Heart right ventricle (tissue), 16 donors: ENCODE measurements at places on chromosomes 7 and 10. TPM values are rescaled to one million over a fixed set of nuclear protein-coding genes. Genes with fewer than 3 reads are reported as not detected.

DNA sequence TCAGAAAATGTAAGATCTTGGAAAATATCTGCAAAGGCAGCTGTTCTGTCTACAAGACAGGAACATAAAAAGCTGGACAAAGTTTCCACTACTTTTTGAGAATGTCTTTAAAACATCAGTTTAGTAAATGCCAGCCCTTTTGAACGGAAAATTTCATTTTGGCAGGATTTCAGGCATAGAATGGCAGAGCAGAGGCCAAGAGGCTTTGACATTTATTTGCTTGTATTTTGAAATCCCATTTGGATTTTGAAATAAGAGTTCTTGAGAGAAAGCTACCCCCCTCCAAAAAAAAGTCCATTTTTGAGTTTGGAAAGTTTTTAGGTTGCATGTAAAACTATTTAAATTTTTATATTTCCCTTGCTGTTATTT, 3.1 kb upstream of the ETV1 start:
- H3K36me3 ChIP-seq, result no peaks in the 10 kb centered on the region
- no peak for DNase-seq

DNA sequence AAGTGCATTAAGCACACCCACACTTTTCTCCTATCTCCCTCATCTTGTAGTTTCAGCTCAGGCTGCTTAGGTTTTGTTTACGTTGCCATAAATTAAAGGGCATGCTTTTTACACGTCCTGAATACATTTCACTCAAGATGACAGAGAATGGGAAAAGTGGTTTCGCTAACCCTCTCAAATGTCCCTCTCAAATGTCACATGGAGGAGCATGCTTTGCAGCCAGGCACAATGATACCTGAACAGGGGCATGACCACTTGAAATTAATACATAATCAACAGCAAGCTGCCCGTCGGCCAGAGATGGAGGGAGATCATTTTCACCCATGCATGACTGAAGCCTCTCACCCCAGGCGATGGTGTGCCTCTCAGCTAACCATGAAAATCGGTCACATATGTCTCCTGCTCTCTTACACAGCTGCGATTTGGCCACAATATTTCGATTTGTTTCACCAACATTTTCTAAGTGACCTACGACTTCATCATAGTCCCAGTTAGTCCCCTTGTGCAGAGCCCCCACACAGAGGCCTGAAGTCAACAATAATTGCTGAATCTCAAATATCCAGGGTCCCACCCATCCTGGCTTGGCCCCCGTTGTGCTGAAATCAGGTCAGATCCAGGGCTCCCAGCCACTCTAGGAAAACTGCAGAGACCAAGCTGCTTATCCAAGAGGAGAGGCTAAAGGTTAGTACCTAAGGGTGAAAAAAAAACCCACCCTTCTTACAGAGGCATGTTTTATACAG, 373.9 kb upstream of the NFE2L3 start:
- no peak overlapping the region for H3K27ac ChIP-seq
- no peak overlapping the region for H3K4me3 ChIP-seq
- DNase-seq, result no peak
- H3K27me3 ChIP-seq, result no peaks in the 10 kb centered on the region
- H3K36me3 ChIP-seq, result no peaks in the 10 kb centered on the region
- no peaks in the 10 kb centered on the region for H3K4me1 ChIP-seq

DNA sequence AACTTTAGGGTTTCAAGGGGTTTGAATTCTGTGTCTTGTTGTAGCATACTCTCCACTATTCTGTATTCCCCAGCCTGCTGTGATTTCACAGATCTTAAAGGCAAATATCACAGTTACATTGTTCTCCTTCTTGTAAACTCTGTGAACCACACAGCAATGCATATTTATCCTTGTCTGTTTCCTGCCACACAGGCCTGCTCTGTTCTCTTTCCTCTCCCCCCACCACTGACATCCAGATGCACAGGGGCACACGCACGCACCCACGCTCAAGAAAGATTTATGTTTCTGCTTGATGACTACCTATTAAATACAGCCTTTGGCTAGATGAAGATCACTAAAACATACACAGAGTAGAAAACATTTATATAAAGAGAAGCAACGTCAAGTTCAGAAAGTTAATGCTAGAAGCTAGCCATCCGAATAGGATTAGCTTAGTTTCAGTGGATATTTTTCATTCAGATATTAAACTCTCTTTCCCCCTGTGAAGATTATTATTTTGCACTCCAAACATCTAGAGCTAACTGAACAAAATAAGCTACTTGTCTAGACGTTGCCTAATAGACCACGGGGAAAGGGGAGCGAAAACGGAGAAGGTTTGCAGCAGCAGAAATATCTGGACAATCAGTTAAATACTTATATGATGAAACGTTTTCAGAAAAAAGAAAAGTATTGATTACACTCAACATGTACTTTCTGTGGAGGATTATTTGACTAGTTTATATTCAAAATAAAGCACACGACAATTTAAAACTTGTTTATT, 193.1 kb upstream of the SEMA3C start:
- no peak overlapping the region for H3K4me3 ChIP-seq
- H3K27ac ChIP-seq, result no peak overlapping the region
- no peaks in the 10 kb centered on the region for H3K4me1 ChIP-seq
- no peaks in the 10 kb centered on the region for H3K27me3 ChIP-seq
- no peak for DNase-seq
- H3K36me3 ChIP-seq, result no peaks in the 10 kb centered on the region

DNA sequence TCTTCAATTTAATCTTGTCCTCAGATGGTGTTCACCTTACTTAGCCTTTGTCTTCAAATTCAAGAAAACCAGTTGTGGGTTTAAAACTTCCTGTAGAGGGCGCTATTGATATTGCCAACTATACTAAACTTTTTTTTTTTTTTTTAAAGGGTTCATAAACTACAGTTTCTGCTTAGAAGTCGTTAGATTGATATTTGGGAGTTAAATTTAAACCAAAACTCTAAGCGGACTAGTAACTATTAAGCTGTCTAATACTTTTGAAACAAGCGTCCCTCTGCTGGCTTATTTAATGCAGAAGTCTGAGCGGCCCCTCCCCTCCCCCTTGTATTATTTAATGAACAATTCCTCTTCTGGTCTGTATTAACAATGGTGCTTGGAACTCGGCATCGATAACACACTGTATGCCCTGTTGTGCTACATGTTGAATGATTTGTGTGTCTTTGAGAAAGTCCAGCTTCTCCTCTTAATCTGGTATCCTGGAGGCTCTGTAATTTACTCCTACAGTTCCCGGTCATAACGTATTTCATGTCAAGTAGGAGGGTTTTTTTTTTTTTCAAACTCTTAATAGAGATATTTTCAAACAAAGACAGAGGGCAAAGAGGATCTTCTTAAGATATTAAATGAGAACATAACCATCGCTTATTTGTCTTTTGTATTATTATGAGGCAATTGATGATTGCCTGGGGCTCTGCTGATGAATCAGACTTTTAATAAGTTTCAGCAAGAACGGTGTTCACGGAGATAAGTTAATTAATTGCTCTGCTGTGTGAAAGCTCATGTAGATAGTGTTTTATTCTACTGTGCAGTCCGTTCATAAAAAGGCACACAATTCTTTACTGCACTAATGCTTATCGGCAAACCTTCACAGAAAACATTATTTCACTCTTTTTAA, 22.6 kb upstream of the CREB5 start:
- H3K27ac ChIP-seq, result peak overlapping the region; percentile 27
- H3K4me3 ChIP-seq, result no peak overlapping the region
- no peaks in the 10 kb centered on the region for H3K36me3 ChIP-seq
- no peak for DNase-seq
- H3K4me1 ChIP-seq, result no peaks in the 10 kb centered on the region

GRCh38 chr7:137681657-137682562, 164.9 kb downstream of the DGKI start:
- no peaks in the 10 kb centered on the region for H3K27me3 ChIP-seq
- no peaks in the 10 kb centered on the region for H3K4me1 ChIP-seq
- DNase-seq, result no peak

DNA sequence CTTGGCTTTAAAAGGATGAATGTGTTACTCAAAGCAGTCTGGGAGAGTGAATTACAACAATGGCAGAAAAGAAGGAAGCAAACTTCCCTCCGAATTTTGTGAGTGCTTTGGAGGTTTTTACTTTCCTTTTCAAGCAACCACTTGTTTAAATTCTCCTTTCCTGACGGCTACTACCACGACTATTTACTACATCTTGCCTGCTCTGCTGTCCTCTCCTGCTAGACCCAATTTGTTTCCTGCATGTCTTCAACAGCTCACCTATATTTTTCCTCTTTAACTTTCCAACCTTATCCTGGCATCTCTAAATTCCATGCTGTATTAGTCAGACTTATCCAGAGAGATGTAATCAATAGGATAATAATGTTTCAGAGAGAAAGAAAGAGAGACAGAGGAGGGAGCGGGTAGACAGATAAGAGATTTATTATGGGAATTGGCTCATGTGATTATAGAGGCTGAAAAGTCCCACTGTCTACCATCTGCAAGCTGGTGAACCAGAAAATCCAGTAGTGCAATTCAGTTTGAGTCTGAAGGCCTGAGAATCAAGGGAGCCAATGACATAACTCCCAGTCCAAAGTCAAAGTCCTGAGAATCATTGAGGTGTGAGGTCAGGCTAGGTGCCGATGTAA, 42.8 kb upstream of the SLC13A1 start:
- no peaks in the 10 kb centered on the region for H3K36me3 ChIP-seq
- H3K27ac ChIP-seq, result no peak overlapping the region
- no peak overlapping the region for H3K4me3 ChIP-seq

DNA sequence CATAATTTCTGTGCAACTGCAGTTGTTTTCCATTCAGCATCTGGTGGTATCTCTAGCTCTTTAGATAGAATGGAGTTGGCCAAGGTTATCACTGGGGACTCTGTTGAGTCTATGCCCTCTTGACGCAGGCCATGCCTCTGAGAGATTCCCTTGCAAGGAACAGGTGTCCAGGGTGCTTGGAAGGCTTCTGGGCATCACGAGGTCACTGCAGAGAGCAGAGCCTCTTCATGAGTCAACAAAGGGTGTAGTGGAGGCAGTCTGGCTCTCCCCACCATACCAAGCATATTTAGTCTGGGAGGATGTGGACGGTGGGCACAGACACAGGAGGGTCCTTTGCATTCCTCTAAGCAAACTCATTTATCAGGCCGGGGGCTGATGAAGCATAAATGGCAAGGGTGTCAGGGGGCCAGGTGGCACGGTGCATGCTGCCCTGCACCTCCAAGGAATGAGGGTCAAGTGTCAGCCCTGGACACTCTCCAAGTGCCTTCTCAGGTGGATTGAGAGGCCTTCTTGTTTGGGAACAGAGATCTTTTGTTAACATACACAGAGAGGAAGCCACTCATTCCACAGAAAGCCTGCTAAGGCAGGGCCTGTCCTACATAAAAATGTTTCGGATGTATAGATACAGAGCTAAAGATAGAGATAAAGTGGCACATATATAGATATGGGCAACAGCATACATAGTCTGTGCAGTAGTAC, 328.6 kb downstream of the INHBA start:
- H3K27me3 ChIP-seq, result no peaks in the 10 kb centered on the region
- no peak overlapping the region for H3K4me3 ChIP-seq
- H3K36me3 ChIP-seq, result no peaks in the 10 kb centered on the region
- no peaks in the 10 kb centered on the region for H3K4me1 ChIP-seq
- no peak for DNase-seq
- no peak overlapping the region for H3K27ac ChIP-seq

- no peak overlapping the region for H3K4me3 ChIP-seq
- H3K27ac ChIP-seq, result no peak overlapping the region
- no peaks in the 10 kb centered on the region for H3K4me1 ChIP-seq
- peaks cover 90% of the 10 kb centered on the region for H3K36me3 ChIP-seq
- DNase-seq, result no peak
- H3K27me3 ChIP-seq, result no peaks in the 10 kb centered on the region
These were observed 79.6 kb downstream of the SND1 start for GRCh38 chr7:127731431-127732080.

- H3K27ac ChIP-seq, result no peak overlapping the region
- H3K4me3 ChIP-seq, result no peak overlapping the region
- DNase-seq, result no peak
These were observed 30.7 kb downstream of the PTPRN2 start for GRCh38 chr7:158556721-158557440.

GRCh38 chr7:17055596-17055995, 173.8 kb upstream of the AGR3 start:
- no peak overlapping the region for H3K27ac ChIP-seq
- H3K27me3 ChIP-seq, result no peaks in the 10 kb centered on the region
- H3K4me3 ChIP-seq, result no peak overlapping the region

DNA sequence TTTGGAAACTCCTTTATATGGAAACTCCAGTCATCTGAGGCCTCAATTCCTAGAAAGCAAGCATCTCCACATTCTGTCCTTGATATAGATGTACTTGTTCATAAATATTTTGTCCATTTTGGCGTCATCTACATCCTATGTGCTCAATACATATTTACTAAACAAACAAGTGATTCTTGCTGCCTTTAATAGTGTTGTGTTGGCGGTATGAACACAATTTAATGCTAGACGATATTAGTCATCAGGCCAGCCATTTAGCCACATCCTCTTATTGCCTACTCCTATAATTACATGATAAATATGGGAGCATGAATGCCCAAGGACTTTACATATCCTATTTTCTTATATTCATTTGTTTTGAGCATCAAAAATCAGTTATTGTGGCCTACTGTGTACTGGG, 18.5 kb upstream of the IFRD1 start:
- DNase-seq, result no peak
- H3K36me3 ChIP-seq, result no peaks in the 10 kb centered on the region
- no peak overlapping the region for H3K4me3 ChIP-seq
- no peak overlapping the region for H3K27ac ChIP-seq
- no peaks in the 10 kb centered on the region for H3K4me1 ChIP-seq

GRCh38 chr7:26356229-26356628, 64.6 kb downstream of the SNX10 start:
- DNase-seq, result no peak
- H3K4me3 ChIP-seq, result no peak overlapping the region
- H3K27ac ChIP-seq, result no peak overlapping the region
- no peaks in the 10 kb centered on the region for H3K4me1 ChIP-seq

GRCh38 chr10:56599201-56599600, 238.1 kb upstream of the ZWINT start:
- H3K36me3 ChIP-seq, result no peaks in the 10 kb centered on the region
- no peak overlapping the region for H3K4me3 ChIP-seq
- DNase-seq, result no peak

GRCh38 chr7:92652536-92652935, 62.3 kb upstream of the FAM133B start:
- peaks cover 13% of the 10 kb centered on the region for H3K4me1 ChIP-seq
- H3K27me3 ChIP-seq, result no peaks in the 10 kb centered on the region
- H3K36me3 ChIP-seq, result peaks cover 3% of the 10 kb centered on the region
- DNase-seq, result no peak
- no peak overlapping the region for H3K27ac ChIP-seq
- H3K4me3 ChIP-seq, result no peak overlapping the region

The ALOX5 gene
- 21.8 TPM for total RNA-seq

The TMEM178B gene
- total RNA-seq, result 46.4 TPM

The CALN1 gene
- total RNA-seq, result not detected

The ZNF365 gene
- total RNA-seq, result 0.05 TPM

The PRXL2A gene
- total RNA-seq, result 58.3 TPM

The ZNF479 gene
- total RNA-seq, result not detected

The MALSU1 gene
- total RNA-seq, result 100 TPM

The EBF3 gene
- total RNA-seq, result 5.7 TPM

The C7orf57 gene
- not detected for total RNA-seq

The CRHR2 gene
- 0.81 TPM for total RNA-seq
